ENCODE measurements at places on chromosomes 16 and 17.

GRCh38 chr16:57979006-57979585 lies 8.2 kb upstream of the CNGB1 start:
- no peak for DNase-seq

- DNase-seq: peak; percentile 85
These were observed 678 bp downstream of the CDR2L start for GRCh38 chr17:74987909-74988711.

GRCh38 chr16:88063211-88063773 lies 112.1 kb downstream of the BANP start:
- peak; percentile 62 for DNase-seq

DNA sequence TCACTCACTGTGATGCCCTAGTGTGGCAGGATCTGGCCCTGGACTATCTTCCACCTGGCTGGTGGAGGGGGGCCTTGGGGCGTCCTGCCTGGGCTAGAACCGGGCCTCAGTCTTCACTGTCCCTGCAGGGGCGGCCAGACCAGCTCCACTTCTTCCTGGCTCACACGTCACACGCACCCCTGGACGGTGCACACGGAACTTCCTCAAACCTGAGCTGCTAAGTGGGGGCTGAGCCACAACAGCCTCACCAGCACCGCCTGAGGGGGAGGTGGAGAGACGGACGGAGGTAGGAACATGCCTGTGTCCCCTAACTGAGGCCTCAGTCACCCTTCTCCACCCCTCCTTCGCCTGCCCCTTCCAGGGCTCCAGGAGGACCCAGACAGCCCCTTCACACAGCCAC lies 36.6 kb downstream of the TIMM22 start:
- no peak for DNase-seq

DNA sequence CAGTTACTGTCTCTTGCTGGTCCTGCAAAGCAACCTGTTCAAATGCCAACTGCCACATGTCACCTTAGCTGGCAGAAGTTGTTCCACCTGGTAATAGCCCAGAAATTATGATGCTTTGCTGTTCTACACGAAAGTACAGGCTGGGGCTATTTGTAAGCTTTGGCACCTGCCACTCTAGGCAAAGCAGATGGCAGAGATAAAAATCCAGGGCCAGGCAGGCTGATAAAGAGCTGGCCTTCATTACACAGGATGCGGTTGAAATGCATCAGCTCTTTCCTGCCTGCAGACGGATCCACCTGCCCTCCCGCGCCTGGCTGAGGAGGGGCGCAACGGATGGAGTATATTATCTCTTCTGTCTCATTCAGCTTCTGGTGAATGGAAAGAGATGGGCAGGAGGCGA lies 29.3 kb upstream of the KDM8 start:
- no peak for DNase-seq

DNA sequence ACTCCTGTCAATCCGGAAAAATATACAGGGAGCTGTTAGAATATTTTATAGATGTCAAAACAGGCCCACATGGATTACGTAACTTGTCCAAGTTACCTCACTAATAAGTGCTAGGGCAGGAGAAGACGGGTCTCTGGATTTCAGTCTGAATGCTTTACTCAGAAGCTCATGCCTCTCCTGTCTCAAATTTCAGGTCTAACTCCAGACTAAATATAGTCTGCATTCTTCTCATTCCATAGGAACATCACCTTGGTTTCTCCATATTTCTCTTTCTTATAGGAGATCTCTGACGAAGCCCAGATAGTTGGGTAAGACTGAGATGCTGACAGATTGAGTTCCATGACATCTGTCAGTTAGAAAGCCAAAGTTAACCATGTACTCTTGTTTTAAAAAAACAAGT lies 174.2 kb downstream of the STX8 start:
- DNase-seq: no peak

GRCh38 chr17:61770752-61771533 lies 92.4 kb downstream of the BRIP1 start:
- no peak for DNase-seq

GRCh38 chr16:26729951-26730541 lies 336.7 kb upstream of the C16orf82 start:
- no peak for DNase-seq

DNA sequence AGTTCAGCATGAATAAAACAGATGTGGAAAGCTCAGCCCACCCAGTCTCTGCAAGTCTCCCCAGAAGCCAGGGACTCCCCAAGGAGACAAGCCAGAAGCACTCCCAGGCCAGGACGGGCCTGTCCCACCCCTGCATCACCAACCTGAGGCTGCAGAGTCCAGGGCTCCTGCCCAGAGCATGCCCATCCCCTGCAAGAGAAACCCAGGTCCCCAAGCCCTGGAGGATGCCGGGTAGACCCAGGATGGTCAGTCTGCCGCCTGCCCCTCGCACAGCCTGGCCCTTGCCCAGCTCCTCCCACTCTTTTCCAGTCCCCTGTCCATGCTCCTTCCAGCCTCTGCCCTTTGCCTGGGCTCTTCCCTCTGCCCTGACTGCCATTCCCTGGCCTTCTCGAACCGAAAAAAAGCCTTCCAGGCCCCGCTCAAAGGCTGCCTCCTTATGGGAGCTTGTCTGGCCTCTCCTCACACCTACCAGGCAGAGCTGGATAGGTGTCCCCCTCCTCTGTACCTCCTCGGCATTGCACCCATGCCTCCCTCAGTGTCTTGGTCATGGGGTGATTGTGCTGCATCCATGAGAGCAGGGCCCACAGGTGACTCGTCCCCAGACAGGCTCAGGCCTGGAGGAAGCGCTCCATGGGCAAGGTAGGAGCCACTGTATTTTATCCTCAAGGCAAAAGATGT lies 44.8 kb downstream of the BEAN1 start:
- no peak for DNase-seq

DNA sequence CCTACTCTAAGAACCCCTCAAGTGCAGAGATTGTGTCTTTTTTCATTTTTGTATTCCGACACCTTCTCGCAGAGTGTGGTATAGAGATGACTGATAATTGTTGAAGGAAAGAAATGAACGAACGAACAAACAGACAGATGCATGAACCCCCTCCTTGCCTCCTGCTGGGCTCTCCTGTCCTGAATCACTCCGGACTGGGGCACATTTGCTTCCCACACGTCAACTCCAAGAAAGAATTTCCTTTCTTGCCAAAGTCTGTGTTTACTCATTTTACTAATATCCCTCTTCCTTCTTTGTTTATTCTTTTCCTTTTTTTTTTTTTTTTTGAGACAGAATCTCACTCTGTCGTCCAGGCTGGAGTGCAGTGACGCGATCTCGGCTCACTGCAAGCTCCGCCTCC lies 37.5 kb upstream of the BHLHA9 start:
- no peak for DNase-seq

- no peak for DNase-seq
These were observed 773.5 kb upstream of the EEF2KMT start for GRCh38 chr16:5870886-5871691.

DNA sequence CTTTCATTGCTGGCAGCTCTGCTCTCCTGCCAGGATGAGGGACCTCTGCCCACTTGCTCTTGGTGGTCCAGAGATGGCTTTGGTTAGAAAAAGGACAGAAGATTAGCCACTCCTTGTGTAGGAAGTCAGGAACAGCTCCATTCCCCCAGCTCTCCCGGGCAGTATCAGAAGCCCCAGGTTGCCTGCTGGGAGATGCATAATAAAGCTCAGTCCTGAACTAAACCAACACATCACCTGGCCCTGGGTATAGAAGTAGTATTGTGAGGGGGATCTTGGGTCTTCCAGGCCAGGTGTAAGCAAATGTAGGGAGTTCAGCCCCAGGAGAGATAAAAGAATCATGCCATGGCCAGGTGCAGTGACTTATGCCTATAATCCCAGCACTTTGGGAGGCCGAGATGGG lies 52.4 kb downstream of the NEUROD2 start:
- DNase-seq: no peak

DNA sequence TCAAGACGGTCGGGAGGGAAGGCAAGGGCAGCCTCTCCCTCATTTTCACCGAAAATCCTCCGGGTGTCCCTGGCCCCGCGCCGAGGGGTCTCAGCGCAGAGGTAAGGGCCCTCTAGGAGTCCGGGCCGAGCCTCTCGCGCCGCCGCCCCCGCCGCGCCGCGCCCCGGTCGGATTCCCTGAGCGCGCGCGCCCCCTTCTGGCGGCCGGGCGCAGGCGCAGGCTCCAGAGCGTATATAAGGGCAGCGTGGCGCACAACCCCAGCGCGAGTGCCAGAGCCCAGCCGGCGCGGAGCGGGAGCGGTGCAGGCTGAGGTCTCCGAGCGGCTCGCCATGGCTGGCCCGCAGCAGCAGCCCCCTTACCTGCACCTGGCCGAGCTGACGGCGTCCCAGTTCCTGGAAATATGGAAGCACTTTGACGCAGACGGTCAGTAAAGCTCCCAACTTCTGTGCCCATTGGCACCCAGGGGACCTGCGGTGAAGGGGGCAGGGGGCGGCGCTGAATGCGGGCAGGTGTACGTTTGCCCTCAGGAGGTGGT lies at the start of gene CALB2:
Gene CALB2 (plus strand): TSS at position 260 of the 535 bp plus-strand sequence. CDS start 70 bp downstream, at position 330.
- peak; percentile 47 for DNase-seq

- peak; percentile 87 for DNase-seq
These were observed 64.1 kb downstream of the TIMM22 start for GRCh38 chr17:1060991-1061390.

GRCh38 chr16:88999457-89000206 lies 22.6 kb upstream of the CBFA2T3 start:
- DNase-seq: no peak

DNA sequence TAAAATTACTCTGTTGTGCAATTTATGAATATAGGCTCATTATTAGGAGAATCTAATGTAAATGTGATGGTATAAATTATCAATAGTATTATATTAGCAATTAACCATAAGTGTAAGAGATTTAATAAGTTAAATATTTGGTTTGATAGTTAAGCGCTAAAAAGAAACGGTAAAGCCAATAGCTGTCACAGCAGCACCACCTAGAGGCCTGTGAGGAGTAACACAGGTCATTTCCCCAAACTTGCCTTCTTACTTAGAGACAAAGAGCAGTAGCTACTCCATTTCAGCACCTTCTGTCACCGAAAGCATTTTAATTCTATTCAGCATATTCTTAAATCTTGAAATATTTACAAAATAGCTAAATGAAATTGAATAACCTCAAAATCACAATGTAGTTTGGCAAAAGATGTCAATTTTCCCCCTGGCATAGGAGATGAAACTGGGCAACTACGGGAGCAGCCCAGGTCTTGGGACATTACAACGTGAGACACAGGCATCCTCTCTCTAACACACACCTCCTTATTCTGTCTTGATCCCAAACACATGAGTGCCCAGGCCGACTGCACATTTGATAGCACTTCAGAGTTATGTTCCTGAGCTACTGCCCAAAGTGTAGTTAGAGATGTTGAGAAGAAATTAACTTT lies 14.3 kb upstream of the DYNLRB2 start:
- DNase-seq: peak; percentile 49

GRCh38 chr17:82497483-82498405 lies 21.8 kb upstream of the FOXK2 start:
- no peak for DNase-seq

DNA sequence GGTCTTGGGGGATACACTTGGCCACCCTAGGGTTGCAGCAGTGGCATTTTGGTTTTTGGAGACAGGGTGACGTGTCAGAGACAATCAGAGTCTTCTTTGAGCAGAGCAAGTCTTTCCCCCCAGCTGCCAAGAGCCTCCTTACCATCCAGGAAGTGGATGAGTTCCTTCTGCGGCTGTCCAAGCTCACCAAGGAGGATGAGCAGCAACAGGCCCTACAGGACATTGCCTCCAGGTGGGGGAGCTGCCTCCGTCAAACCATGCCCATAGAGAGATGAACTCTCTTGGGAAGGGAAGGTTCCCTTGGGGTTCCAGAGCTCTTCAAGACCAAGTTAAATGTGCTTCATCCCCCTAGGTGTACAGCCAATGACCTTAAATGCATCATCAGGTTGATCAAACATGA lies 11.3 kb downstream of the LIG3 start:
- no peak for DNase-seq

GRCh38 chr17:28575126-28575795 lies 1.4 kb downstream of the ALDOC start:
- no peak for DNase-seq

DNA sequence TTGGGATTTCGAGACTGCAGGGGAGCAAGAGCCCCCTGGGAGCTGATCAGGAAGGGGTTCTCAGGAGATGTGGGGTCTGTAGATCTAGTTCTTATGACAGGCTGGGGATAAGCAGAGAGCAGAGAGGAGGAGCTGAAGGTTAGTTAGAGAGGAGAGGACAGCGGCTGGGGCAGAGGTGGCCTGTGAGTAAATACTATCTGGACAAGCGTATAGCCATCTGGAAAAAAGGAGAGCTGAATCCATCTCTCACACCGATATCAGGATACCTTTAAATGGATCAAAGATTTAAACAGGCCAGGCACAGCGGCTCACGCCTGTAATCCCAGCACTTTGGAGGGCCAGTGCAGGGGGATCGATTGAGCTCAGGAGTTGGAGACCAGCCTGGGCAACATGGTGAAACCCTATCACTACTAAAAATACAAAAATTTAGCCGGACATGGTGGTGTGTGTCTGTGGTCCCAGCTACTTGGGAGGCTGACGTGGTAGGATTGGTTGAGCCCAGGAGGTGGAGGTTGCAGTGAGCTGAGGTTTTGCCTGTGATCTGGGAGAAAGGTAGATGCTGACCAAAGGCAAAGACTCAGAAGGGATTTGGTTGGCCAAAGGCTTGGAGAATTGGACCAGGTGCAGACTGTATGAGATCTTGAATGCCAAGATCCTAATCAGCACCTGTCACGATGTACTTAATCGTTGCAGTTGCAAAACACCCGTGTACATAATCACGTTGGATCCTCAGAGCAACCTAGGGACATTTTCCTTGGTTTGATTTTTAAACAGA lies 18.9 kb upstream of the SLC25A19 start:
- DNase-seq: no peak

- DNase-seq: no peak
These were observed 74.4 kb upstream of the TMEM132E start for GRCh38 chr17:34504814-34505484.

DNA sequence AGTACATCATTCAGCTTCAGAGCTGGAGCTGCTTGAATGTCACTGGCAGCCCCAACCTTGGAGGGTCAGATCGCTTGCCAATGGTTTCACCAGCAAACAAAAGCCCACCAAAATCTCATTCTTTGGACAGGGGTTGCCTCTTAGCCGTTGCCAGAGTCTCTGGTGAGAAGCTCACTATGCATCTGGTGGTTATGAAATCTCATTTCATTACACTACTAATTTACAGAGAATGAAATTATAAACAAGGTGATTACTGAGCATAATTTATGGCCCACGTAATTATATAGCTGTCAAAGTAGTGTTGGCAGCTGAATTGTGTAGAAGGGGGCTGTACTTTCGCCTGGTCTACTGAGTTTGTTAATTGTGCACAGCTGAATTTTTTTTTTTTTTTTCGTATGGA lies 688.9 kb upstream of the KIF2B start:
- no peak for DNase-seq

GRCh38 chr16:85211271-85211801 lies 99.1 kb upstream of the CIBAR2 start:
- DNase-seq: no peak
